Kidney (tissue), 22 donors: ENCODE measurements at places on chromosomes 5 and 9. TPM values are rescaled to one million over a fixed set of nuclear protein-coding genes. Genes with fewer than 3 reads are reported as not detected.

The CYLC2 gene
- total RNA-seq = not detected

- no peak for DNase-seq
- H3K27ac ChIP-seq = no peak overlapping the region
- H3K4me3 ChIP-seq = no peak overlapping the region
- no peaks in the 10 kb centered on the region for H3K27me3 ChIP-seq
These were observed 593.7 kb downstream of the DNAH5 start for GRCh38 chr5:13350767-13351166.

The ACER2 gene
- total RNA-seq = 4.2 TPM

- no peak for DNase-seq
- H3K4me1 ChIP-seq = peaks cover 2% of the 10 kb centered on the region
- H3K4me3 ChIP-seq = no peak overlapping the region
- H3K27me3 ChIP-seq = no peaks in the 10 kb centered on the region
These were observed 339.1 kb downstream of the NFIB start for GRCh38 chr9:13974891-13975290.

The IFNA2 gene
- total RNA-seq = not detected

The TOR1A gene
- 29.2 TPM for total RNA-seq

DNA sequence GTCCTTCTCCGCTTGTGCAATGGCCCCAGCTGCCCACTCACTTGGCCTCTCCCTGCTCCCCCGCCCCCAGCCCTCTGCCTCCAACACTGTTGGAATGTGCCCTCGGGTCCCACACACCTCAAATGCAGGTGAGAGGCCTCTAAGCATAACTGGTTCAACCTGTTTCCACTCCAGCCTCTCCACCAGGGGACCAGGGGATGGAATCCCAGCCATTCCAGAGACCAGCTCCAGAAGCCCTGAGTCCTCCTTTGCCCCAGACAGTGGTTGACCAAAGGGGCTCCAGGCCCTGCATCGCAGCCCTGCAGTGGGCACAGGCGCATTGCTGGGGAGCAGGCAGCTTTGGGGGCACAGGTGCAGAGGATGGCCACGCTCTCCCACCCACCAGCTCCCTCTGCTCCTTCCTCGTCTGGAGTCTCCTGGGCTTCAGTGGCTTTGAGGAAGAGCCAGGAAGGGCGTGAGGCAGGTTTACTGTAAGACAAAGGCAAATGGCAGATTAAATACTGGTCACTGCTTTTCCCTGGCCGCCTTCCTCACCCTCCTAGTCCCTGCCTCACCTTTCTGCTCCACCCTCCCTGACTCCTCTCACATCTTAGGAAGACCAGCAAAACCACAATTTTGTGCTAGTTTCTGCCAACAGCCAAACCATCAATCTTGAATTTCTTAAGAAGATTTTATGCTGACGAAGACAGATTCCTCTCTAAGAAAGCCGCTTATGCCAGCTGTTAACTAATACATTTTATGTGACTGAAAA is 29.1 kb upstream of the IRX2 start:
- peak; percentile 79 for DNase-seq
- H3K27ac ChIP-seq = no peak overlapping the region
- H3K4me1 ChIP-seq = no peaks in the 10 kb centered on the region
- H3K4me3 ChIP-seq = no peak overlapping the region
- no peaks in the 10 kb centered on the region for H3K36me3 ChIP-seq

The DPP7 gene
- 164 TPM for total RNA-seq

The CATSPER3 gene
- 1.4 TPM for total RNA-seq

The BARHL1 gene
- total RNA-seq = not detected

- DNase-seq = no peak
- H3K27me3 ChIP-seq = no peaks in the 10 kb centered on the region
- H3K4me1 ChIP-seq = no peaks in the 10 kb centered on the region
- H3K36me3 ChIP-seq = no peaks in the 10 kb centered on the region
These were observed 143.5 kb downstream of the CARTPT start for GRCh38 chr5:71862507-71863060.

- H3K4me3 ChIP-seq = no peak overlapping the region
- DNase-seq = no peak
- H3K36me3 ChIP-seq = no peaks in the 10 kb centered on the region
- H3K27ac ChIP-seq = no peak overlapping the region
- no peaks in the 10 kb centered on the region for H3K27me3 ChIP-seq
These were observed 104.4 kb downstream of the FANCC start for GRCh38 chr9:95213117-95213516.

DNA sequence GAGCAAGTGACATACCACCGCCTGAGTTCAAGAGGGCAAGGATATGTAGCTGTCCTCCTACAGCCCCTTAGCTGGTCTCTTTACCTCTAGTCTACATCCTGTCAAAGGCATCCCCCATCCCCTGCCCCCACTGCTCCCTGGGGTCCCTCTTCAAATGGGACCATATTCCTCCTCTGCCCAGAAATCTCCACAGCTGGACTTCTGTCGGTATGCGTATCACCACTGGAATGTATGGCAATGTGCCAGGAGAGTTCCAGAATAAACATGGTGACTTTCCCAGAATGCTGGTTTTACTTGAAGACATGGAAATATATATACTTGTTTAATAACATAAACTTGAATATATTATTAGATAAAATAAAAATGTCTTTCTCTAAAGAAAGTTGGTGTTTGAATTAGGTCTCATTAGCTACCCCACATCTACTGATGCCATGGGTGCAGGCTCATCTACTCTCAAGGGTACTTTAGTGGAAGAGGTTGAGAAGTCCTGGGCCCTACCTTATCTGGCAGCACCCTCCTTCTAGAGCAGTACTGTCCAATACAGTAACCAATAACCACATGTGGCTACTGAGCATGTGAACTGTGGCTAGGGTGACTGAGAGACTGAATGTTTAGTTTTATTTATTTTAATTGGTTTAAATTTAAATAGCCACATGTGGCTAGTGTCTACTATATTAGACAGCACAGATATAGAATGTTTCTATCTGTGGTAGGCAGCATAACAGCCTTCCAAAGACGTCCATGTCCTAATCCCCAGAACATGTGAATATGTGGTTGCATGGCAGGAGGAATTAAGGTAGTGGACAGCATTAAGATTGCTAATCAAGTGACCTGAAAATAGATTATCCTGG is 181.7 kb upstream of the SLC30A5 start:
- H3K27ac ChIP-seq = no peak overlapping the region
- no peaks in the 10 kb centered on the region for H3K27me3 ChIP-seq
- peak; percentile 16 for DNase-seq
- no peaks in the 10 kb centered on the region for H3K4me1 ChIP-seq

DNA sequence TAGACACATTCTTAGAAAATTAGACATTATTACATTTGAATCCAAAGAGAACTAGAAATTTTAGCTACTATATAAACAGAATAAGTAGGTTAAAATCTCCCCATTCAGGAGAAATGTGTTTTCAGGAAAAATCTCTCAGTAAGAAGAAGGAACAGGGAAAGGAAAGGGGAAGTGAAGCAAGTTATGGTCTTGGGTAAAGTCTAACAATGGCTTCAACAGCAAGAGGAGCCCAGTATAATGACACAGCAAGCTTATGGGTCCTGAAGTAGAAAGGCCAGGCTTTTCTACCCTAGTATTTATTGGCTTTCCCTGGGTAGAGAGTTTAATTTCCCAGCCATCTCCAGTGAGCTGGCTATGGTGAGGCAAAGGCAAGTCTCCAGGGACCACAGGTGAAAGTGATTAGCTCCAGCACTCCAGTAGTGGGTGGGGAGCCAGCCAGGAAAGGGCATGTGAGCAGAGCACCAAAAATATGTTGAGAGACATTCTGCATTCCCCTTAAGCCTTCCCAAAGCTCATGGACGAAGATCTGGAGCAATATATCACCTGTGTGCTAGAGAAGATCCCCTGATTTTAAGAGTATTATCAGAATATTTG is 981.7 kb downstream of the NR2F1-AS1 start:
- DNase-seq = no peak
- no peaks in the 10 kb centered on the region for H3K36me3 ChIP-seq
- H3K4me1 ChIP-seq = no peaks in the 10 kb centered on the region

GRCh38 chr5:127275641-127276193 is 14.9 kb upstream of the MEGF10 start:
- DNase-seq = no peak
- no peak overlapping the region for H3K27ac ChIP-seq
- H3K27me3 ChIP-seq = no peaks in the 10 kb centered on the region
- no peaks in the 10 kb centered on the region for H3K36me3 ChIP-seq

DNA sequence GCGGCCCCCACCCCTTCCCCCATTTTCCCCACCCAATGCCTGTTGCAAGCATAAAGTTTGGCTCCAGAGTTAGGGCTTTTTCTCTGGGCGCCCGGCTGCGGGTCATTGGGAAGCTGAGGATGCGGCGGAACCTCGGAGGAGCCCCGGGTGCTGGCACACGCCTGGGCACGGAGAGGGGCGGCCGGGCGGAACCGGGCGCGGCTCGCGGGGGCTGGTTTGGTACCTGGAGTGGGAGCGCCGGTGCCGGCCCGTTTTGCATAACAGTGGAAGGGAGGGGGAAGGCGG is 1.2 kb downstream of the PPARGC1B start:
- H3K27ac ChIP-seq = peak overlapping the region; percentile 85
- no peaks in the 10 kb centered on the region for H3K27me3 ChIP-seq
- H3K4me1 ChIP-seq = peaks cover 5% of the 10 kb centered on the region
- no peak for DNase-seq
- no peaks in the 10 kb centered on the region for H3K36me3 ChIP-seq

GRCh38 chr9:78622126-78622525 is 325.2 kb downstream of the PSAT1 start:
- no peak overlapping the region for H3K27ac ChIP-seq
- H3K27me3 ChIP-seq = no peaks in the 10 kb centered on the region
- no peak for DNase-seq

DNA sequence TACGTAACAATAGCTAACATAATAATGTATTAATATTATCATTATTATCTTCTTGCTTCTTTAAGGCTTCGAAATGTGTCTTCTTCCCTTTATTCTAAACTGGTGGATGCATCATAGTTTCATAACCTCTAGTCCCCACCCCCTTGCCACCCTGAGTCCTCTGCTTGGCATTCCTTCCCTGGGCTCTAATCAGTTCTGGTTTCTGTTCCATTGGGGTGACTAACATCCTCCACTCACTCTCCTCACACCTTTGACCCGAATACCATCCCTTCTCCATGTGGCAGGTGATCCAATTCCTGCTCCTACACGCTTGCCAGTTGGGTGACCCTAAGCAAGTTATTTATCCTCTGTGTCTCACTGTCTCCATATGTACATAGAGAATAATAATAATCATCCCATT is 286.1 kb downstream of the TRPM3 start:
- DNase-seq = no peak
- H3K27me3 ChIP-seq = no peaks in the 10 kb centered on the region
- peaks cover 28% of the 10 kb centered on the region for H3K36me3 ChIP-seq
- no peak overlapping the region for H3K27ac ChIP-seq
- H3K4me3 ChIP-seq = no peak overlapping the region

- no peak overlapping the region for H3K4me3 ChIP-seq
- H3K27ac ChIP-seq = no peak overlapping the region
- H3K27me3 ChIP-seq = no peaks in the 10 kb centered on the region
These were observed 124.1 kb downstream of the KIF4B start for GRCh38 chr5:155137683-155138082.

The PCDHB5 gene
- total RNA-seq = 7.5 TPM

DNA sequence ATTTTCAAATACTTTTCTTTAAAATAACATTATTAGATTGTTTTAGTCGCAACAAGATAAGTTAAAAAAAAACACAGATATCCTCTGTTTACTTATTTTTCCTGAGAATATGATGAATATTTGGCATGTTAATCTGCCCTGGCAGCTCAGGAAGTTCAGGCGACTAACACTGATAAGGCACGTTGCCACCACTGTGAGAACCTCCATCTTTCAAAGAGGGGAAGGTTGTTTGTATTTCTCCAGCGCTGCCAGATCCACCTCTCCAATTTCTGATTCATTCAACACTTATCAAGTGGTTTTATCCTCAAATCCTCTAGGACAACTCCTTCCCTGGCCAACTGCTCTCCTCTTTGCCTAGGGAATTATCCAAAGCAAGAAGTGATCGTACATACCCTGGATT is 21.8 kb downstream of the CTNNAL1 start:
- H3K36me3 ChIP-seq = no peaks in the 10 kb centered on the region
- H3K27ac ChIP-seq = no peak overlapping the region
- DNase-seq = no peak
- H3K27me3 ChIP-seq = no peaks in the 10 kb centered on the region
